Right ventricle myocardium superior (tissue), 1 donor: ENCODE measurements at places on chromosomes 3 and 15.

DNA sequence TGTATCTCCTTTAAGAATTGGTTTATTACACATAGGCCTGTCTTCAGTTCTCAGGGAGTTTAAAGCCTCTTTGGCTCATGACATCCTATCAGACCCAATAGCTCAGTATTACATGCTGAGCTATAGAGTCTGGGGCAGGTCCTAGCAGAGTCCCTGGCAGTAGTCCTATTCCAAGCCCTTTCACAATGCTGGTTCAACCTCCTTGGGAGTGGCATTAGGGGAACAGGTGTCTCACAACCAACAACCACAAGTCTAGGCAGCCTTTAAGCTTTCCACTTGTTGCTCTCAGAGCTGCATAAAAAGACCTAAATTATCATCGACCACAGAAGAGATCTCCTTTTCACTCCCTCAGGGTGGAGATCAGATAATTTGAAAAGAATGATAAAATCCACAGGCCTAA lies 22.8 kb upstream of the C2CD4B start:
- no peak for DNase-seq

DNA sequence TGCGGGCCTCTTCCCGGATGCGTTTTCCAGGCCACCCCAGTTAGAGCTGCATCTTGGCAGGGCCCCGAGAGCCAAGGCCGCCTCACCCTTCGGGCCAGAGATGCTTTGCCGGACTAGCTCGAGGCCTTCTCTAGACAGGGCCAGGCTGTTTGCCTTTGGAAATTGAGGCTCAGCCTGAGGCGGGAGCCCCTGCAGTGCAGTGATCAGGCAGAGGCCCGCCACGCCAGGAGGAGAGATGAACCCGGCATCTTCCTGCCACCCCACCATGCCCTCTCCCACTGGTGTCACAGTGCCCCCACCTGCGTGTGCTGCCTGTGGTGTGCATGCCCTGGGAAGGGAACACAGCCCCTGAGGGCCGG lies 8.9 kb upstream of the ROPN1B start:
- no peak for DNase-seq

DNA sequence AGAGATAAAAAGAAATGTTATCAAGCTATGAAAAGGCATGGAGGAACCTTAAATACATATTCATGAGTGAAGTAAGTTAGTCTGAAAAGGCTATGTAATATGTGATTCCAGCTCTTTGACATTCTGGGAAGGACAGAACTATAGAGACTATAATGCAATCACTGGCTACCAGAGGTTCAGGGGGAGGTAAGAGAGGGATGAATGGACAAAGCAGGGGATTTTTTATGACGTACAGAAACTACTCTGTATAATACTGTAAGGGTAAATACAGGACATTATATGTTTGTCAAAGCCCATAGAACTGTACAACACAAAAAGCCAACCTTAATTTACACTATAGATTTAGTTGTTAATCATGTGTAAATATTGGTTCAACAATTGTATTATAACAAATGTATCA lies 46.1 kb downstream of the MCTP2 start:
- DNase-seq, result no peak

DNA sequence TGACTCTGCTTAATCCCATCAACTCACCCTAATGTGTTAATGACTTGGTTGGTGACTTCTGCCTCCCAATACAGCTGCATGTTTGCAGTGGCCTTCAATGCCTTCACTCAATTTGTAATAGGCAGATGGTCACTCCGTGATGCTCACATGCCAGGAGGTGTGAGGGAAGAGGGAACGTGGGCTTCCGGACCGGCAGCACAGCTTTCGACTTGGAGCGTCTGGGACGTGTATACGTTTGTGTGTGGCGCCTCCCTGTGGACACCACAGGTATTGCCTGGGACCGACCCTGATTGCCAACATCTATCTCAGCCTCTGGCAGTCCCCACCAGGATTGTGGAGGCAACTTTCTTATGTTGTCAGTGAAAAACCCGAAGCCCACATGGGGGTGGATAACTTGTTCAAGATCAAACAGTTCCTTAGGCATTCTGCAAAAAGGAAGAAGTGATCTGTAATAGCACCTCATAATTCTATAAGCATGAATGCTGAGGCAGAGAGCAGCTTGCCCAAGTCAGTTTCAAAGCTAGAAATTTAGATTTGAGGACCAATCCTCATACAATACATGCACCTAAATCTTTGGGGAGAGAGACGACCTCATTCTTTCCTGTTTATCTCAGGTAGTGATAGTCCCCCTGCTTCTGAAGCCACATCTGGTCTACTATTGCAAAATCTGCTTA lies 16.9 kb downstream of the MRPL46 start:
- peak; percentile 72 for DNase-seq

DNA sequence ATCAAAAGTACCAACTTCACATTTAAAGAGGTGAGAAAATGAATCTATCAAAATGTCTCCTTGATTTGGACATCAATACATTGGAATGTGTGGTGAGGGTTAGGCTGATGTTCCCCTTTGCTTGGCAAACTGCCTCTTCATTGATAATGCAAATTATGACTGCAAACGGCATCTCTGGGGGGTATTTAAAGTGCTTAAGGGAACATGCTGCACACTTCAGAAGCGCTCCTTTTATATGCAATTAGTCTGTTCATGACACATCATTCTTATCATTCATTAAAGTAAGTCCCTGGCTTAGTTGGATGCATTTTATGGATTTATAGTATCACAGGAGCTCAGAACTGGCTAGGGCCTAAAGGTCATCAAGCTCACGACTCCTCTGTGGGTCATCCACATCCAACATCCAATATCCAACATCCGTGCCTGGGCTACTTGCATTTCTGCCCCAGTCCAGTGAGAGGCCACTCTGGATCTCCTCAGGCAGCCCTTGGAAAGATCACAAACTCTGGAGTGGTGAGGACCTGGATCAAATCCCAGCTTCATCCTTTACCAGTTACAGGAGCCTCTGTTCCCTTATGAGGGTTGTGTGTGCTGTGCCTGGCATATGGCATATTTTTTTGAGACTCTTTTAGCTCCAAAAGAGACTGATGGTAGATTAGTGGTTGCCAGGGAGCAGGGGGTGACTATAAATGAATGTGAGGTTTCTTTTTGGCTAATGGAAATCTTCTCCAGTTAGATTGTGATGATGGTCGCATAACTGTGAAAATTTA lies 136.8 kb upstream of the FOXB1 start:
- DNase-seq, result no peak

- no peak for DNase-seq
Observed at GRCh38 chr3:37194533-37194932, 20.2 kb upstream of the LRRFIP2 start.

- no peak for DNase-seq
Observed at GRCh38 chr3:4740397-4741105, 238.7 kb upstream of the BHLHE40 start.

DNA sequence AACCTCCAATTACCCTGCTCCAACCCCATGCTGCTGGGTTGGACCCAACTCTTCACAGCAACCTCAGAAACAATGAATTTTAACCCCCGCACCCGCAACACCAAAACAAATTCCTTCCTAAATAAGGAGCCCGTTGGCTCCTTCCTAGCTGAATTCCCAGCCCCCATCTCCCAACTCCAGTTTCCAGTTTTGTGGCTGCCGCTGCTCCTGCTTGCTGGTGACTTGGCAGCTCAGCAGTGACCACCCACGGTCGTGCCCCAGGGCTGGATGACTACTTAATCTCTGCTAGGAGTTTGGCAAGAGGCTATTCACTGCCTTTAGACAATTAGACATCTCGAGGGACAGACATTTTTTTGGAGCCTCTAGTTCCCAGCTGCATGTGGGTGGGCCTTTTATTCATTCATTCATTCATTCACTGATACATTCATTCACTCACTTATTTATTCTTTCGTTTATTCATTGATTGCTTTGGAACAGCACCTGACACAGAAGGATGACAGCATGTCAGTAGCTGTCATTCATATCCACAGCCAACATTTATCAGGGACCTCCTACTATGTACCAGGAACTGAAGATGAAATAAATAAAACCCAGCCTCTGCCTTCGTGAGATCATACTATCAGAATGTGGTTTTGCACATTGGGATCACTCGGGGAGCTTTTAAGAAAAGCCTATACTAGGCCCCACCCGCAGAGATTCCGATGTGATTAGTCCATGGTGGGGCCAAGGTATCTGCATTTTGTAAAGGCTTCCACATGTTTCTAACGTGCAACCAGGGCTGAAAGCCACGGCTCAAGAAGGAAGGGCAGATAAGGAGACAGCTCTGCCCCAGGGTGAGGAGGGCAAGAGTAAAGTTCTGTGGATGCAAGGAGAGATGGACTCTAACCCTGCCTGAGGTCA lies 256.5 kb downstream of the SHQ1 start:
- DNase-seq, result peak; percentile 49

GRCh38 chr3:129470861-129471260 lies 30.8 kb downstream of the IFT122 start:
- no peak for DNase-seq

GRCh38 chr3:34185301-34185700 lies 386.9 kb downstream of the PDCD6IP start:
- DNase-seq, result no peak

DNA sequence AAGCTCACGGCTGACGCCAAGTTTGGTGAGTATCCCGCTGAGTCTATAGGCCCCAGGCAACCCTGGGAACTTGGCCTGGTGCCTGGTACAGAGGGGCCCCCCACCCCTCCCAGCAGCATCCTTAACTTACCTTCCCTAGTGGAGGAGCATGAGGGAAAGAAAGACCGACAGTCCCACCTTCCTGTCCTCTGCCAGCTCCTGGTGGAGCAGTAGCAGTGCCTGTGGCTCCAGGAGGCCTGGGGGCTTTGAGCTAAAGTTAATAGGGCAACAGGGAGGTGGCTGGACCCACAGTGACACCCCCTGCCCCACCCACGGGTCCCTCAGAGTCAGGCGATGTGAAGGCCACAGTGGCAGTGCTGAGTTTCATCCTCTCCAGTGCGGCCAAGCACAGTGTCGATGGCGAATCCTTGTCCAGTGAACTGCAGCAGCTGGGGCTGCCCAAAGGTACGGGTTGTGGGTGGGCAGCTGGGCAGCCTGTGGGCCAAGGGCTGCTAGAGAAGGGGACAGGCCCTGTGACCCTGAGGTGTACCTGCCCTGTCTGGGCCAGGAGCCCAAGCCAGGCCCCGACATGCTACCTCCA lies 2.9 kb downstream of the COMMD4 start:
- no peak for DNase-seq

GRCh38 chr3:53807117-53807810 lies 39.0 kb downstream of the CHDH start:
- no peak for DNase-seq

DNA sequence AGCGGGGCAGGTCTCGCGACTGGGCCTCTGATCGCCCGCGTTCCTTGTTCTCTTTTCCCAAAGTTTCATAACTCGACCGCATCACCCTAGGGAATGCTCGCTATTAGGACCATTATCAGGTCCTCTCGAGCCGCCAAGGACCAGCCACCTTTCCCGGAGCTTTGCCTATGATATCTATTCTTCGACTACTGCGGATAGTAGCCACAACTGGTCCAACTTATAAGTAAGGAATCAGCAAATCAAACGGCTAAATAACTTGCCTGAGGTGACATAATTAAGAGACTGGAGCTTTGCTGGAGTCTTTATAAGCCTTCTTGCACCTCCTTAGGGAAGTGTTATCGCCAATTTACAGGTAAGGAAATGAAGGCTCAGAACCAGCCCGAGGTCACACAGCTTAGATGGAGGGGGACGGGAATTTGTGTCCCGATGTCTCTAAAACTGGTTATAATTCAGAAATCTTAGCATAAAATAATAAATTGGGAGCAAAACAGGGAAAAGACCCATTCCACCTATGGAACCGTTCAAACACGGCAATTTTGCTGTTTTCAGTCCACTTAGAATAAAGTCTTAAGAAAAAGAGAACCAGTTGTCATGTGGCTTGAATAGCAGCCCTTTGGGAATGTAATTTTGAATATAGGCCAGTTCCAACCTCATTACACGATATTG lies 479 bp upstream of the PLD1 start:
- DNase-seq, result no peak

DNA sequence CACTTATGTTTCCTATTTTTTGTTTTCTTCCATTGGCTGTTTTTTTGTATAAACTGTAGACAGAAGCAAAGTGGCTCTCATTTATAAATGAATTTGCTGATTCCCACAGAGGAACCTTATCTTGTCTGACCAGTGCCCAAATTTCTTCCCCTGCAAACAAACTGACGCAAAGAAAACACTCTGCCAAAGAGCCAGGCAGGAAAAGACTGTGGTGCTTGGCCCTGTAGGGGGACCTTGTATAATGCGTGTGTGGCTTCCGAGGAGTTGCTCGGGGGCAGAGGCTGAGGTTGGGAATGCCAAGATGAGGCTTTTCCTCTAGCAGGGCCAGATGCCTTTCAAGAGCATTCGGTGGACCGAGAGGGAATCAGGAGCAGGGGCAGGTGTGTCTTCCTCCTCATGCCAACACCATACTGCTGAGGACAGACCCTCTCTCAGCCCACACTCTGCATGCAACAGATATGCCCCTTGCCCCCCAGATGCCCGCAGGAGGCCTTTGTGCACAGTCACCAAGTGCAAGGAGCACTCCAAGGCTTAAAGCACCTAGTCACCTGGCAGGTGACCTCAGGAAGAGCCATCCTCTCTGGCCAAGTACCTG lies 104.3 kb upstream of the ABHD17C start:
- no peak for DNase-seq

DNA sequence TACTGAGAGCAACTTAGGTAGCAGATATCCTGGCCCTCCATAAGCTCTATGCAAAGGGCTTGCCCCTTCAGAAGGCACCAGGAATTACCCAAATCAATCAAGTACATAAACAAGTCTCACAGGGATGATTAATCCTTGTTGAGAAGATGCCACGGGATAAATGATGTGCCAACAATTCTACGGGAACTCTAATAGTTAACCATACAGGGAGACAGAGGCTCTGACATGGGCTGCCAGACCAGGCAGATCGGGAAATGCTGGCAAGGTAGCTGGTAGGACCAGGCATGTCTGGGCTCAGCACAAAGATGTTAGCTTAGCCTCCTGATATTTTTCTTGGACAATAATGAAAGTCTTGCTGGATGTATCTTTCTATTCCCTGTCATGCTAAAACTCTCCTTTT lies 249.3 kb upstream of the THBS1 start:
- DNase-seq, result no peak

GRCh38 chr3:192010490-192010889 lies 549.5 kb downstream of the PYDC2 start:
- DNase-seq, result no peak

DNA sequence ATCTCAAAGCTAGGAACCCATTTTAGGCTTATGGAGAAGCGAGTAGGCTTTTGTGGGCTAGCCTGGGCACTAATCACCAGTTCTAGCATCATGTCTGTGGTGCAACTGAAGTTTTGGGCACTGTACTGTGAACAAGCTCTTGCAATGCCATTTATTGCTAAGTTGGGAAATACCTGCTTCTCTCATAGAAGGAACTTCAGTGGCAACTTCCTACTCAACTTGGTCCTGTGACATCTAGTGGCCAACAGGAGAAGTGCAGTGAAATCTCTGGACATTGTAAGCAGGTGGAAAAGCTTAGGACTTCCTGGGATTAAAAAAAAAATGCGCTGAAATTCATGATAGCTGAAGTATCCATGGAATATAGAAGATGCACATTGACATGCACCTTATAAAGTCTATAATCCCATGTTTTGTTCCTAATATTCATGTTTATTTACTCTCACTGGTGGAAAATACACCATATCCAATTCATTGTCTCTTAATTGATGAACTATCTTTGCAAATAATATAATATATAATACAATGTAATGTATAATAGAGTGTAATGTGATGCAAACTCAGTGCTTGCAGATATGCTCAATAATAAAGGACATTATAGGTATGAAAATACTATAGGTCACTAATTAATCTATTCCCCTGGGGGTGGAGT lies 6.5 kb upstream of the ALDH1A3 start:
- no peak for DNase-seq

GRCh38 chr3:36494461-36495109 lies 114.3 kb downstream of the STAC start:
- no peak for DNase-seq

GRCh38 chr3:30112411-30112810 lies 494.0 kb upstream of the TGFBR2 start:
- no peak for DNase-seq
